Suppressor macrophage treated with lipopolysaccharide for 4 hours (primary cell): ENCODE measurements at places on chromosomes 1 and 21.

GRCh38 chr1:187383366-187383765 is 554.6 kb downstream of the PLA2G4A start:
- DNase-seq: no peak

GRCh38 chr1:15063783-15064182 is 89.8 kb upstream of the TMEM51 start:
- DNase-seq: no peak

- DNase-seq: no peak
These were observed 541.1 kb upstream of the CAMK1G start for GRCh38 chr1:209042413-209042812.

GRCh38 chr1:224894915-224895314 is 34.6 kb upstream of the DNAH14 start:
- peak; percentile 5 for DNase-seq

DNA sequence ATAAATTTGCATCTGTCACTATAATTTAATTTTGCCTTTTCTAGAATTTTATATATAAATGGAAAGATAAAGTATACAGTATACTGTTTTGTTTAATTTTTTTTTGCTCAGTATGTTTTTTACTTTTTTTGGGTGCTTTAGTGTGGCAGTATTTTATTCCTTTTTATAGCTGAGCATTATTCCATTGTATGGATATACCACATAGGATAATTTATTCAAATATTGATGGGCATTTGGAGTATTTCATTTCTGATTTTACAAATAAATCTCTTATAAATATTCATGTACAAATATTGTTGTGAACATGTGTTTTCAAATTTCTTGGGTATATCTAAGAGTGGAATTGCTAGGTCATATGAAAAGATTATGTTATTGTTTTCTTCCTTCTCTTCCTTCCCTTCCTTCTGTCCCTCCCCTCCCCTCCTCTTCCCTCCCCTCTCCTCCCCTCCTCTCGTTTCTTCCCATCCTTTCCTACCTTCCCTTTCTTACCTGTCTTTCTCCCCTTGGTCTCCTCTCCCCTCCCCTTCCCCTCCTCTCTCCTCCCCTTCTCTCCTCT is 18.5 kb downstream of the SLC35A3 start:
- DNase-seq: no peak

DNA sequence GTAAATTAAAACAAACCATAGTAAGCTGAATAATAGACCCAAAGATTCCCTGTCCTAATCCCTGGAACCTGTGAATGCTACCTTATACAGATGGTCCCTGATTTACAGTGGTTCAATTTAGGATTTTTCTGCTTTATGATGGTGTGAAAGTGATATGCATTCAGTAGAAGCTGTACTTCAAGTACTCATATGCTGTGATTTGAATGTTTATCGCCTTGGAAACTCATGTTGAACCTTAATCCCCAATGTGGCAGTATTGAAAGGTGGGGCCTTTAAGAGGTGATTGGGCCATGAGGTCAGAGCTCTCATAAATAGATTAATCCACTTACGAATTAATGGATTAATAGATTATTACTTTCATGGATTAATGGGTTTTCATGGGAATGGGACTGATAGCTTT is 10.6 kb upstream of the RRP15 start:
- no peak for DNase-seq
